ENCODE measurements at places on chromosomes 5 and 9. TPM values are rescaled to one million over a fixed set of nuclear protein-coding genes. Genes with fewer than 3 reads are reported as not detected.

HRH2 gene
- 0.93 TPM for total RNA-seq

CDH6 gene
- 44.7 TPM for total RNA-seq

MACROH2A1 gene
- total RNA-seq = 149 TPM

NEUROG1 gene
- not detected for total RNA-seq

TTC16 gene
- total RNA-seq = 0.06 TPM

TPM2 gene
- total RNA-seq = 805 TPM

TRIM7 gene
- 10.5 TPM for total RNA-seq

EPB41L4A gene
- 11.9 TPM for total RNA-seq

ZFP37 gene
- 1.2 TPM for total RNA-seq

GZMA gene
- not detected for total RNA-seq

RNF183 gene
- total RNA-seq = not detected

NADK2 gene
- 20.1 TPM for total RNA-seq

EIF4E1B gene
- not detected for total RNA-seq

CDKN2A gene
- total RNA-seq = 10.7 TPM

CDHR2 gene
- total RNA-seq = not detected

TRPM6 gene
- not detected for total RNA-seq

PTPRD gene
- 4.0 TPM for total RNA-seq

GARIN3 gene
- not detected for total RNA-seq

SLC36A3 gene
- not detected for total RNA-seq

CD74 gene
- total RNA-seq = 1.6 TPM

ARL14EPL gene
- total RNA-seq = not detected

TLE1 gene
- 24.8 TPM for total RNA-seq

PGM5 gene
- 66.7 TPM for total RNA-seq

PCDHA9 gene
- 0.06 TPM for total RNA-seq

HAVCR2 gene
- 0.26 TPM for total RNA-seq
